ENCODE measurements at places on chromosomes 11 and 22.
A peak's percentile ranks its signal among the peaks of the same experiment; 100 is the strongest.

DNA sequence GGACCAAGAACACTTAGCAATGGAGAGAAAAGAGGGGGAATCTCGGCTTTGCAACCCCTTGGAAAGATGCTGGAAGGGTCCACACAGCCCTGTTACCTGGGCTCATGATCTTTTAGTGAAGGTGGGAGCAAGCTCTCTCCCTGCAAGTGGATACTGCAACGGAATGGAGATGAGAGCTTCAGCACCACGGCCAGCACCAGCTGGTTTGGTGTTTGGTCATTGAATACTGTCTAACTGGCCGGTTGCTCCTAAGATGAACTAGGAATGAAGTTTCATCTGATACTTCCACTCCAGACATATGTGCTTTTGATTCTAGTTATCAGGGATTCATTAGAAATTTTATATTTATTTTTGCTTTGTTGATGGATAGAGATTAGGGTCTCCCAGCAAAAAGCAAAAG lies 16.3 kb downstream of the HTR3A start:
- peak; percentile 67 for DNase-seq

DNA sequence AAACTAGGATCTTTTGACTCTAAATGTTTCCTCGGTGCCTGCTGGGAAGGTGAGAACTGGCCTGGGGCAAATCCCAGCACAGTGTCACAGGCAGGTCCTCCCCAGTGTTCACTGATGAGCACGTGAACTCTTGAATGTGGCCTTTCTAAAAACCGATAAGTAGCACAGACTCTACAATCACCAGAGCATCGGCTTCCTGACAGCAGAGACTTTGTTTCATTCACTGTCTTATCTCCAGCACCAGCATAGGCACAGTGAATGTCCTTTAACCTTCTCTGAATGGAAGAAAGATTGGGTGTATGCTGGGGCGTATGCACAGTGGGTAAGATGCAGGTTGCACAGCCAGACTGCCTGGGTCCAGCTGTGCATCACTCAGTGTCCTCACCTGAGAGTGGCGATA lies 59.3 kb upstream of the EIF3D start:
- no peak for DNase-seq

DNA sequence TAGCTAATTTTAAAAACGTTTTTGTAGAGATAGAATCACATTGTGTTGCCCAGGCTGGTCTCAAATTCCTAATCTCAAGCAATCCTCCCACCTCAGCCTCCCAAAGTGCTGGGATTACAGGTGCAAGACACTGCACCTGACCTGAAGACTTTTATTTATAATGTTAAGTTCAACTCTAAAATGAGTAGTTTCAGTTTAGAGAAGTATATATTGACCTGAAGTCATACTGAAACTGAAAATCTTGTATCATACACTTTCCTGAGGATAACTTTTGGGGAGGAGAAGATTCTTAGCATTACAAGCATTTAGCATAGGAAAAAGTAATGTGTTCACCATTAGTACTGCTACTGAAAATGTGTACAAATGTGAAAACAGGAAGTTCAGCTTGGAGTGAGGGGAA lies 249.3 kb downstream of the CASP12 start:
- DNase-seq: no peak

GRCh38 chr22:42171417-42171816 lies 40.8 kb upstream of the CYP2D6 start:
- no peak for DNase-seq

DNA sequence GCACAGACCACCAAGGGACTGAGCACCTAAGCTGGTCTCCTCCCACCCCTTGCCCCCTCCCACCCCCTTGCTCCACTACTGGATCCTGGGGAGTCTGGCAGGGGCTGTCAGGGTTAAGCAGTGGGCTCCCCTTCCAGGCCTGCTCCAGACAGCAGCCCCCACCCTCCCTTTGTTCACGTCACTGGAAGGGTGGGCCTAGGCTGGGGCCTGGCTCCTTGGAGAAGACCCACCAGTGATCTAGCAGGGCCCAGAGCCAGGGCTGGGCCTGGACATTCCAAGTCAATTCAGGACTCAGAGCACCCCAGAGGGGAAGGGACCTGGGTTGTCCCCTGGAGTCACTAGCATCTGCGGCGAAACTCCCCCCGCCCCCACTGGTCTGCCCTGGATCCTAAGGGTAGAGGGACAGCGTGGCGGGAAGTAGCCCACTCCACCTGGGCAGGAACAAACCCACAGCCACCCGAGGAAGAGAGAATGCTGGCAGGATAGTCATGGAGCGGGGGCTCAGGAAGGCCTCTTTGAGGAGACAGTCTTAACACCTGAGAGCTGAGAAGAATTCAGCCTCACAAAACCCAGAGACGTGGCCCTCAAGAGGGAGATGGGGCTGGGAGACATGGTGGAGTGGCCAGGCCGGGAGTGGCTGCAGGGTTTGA lies 45.8 kb downstream of the IGLL1 start:
- peak; percentile 70 for DNase-seq

DNA sequence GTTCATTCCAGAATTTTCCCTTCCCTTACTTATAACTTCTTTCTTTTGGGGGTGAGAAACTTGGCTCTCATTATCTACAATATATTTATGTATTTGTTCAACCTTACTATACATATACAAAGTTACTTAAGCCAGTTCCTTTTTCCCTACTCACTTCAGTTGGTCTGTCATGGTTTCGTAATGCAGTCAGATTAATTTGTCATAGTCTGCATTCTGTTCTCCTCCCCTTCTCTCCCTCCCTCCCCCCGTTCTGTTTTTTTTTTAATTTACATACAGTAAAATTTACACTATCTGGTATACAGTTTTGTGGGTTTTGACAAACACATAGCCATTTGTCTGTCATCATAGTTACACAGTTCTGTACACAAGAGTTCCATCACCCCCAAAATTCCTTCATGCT lies 71.8 kb upstream of the ADORA2A start:
- DNase-seq: no peak

DNA sequence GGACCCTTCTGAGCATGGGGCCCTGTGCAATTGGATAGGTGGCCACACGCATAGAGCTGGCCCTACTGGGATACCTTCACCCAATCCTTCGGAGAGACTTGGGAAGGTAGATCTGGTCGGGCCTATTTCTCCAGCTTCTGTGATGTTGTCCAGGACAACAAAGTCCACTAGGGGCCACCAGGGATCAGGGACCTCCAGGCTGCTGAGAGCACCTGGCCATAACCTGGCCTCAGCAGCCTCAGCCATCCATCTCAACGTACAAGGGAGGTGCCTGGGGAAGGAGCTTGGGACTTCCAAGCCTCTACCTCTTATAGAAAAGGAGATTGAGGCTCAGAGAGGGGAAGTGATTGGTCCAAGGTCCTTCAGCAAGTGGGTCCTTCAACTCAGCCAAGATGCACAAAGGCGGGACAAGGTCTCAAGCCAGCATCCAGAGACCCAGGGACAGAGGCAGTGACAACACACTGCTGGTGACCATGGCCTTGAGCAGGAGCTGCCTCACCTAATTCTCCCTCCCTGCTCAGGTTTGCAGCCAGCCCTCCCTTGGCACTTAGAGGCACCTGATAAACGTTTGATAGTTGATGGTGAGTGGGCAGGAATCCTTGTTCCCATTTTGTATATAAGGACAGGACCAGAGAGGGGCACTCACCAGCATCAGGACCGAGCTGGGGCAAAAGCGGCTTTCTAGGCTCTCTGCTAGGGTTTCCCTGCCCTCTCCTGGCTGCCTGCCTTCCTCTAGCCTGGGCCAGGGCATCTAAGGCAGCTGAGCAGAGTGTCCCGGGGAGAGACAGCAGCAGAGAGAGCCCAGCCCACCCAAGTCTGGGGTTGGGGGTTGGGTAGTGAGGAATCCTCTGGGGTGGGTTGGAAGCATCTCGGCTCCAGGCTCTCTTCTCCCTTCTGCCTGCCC lies 4.5 kb downstream of the RAC2 start:
- DNase-seq: no peak

DNA sequence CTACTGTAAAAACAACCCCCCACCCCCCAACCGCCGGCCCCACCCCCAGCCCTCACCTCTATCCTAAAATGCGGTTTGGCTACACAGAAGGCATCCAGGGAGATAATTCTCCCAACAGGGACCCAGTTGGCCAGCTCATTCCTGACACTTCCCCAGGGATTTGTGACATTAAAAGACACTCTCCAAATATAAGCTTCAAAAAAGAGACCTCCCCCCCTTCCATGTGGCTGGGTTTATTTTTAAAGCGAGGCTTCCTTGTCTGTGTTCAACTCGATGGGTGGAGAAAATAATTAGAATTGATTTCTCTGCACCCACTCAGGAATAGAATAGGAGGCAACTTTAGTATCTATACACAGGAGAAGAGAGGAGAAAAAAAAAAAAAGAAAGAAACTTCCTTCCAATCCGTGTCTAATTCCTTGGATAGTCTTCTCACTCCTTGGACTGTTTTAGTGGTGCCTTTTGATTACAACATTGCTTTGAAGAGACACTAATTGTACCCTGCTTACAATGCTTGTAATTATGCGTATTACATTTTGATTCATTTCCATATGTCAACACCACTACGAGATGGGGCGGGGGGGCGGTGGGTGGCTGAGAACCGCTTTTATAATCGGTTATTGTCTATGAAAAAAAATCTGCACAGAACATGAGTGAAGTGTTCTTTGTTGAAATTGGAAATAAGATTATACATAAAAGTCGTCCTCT lies 500.4 kb downstream of the MIAT start:
- DNase-seq: no peak

GRCh38 chr11:62726156-62726914 lies 922 bp downstream of the HNRNPUL2 start:
- no peak for DNase-seq

GRCh38 chr11:46382646-46383403 lies 1.4 kb downstream of the MDK start:
- peak; percentile 56 for DNase-seq

DNA sequence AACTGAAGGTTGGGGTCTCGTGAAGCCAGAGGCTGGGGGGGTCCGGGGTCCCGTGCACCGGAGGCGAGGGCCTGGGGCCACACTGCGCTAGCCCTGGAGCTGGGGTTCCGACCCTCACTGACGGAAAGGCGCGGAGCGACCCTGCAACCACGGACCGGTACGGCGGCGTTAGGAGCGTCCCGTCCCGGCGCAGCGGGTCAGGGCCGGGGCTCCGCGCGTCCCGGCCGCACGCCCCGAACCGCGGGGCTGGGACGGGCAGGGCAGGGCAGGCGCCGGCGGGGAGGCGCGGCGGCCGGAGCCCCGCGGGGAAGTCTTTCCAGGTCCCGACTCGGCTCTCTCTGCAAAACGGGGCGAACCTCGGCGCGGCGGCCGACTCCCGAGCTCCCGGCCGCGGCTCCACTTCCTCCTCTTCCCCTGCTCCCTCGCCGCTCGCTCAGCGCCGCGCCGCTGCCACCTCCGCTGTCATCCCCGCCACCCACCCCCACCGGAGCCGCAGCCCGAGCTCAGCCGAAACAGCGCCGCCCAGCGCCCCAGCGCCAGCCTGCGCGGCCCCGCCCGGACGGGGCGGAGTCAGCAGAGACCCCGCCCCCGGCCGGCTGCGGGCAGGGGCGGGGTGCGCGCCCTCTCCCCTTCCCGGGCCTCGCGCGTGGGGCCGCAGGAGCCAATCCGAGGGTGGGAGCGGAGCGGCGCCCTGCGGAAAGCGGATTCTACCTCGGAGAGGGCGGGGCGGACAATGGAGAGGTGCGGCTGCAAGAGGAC lies at the start of gene GDPD5:
Gene GDPD5, minus strand, starts transcription at position 509 of the 759 bp plus-strand sequence. CDS start 48,206 bp downstream, outside the sequence.
- DNase-seq: peak; percentile 93

All from posterior cingulate gyrus (tissue), 11 donors.